ENCODE measurements at places on chromosomes 4 and X.

DNA sequence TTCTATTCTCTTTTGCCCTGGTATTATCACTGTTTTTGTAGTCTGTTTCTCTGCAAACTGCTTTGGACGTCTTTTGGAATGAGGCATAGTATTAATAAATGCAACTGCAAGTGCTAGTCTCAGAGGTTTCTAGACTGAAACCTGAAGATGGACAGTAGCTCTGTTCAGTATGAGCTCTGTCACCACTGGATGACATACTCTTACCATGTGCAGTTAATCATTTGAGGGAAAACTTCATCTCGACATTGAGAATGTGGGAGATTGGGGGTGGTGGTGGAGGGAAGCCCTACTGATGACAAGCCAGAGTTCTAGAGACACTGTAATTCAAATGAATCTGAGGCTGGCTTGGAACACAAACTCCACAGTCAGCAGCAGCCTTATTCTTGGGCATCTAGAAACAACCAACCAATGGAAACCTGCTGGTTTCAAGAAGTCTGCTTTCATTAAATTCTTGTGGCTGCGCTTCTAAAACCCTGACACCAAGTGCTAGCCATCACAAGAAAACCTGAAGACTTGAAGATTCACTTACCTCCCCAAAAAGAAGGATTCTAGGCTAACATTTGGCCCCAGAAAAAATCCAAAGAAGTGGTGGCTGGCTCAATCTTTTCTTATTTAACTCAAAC is 161.7 kb downstream of the RASL11B start:
- no peak for DNase-seq

DNA sequence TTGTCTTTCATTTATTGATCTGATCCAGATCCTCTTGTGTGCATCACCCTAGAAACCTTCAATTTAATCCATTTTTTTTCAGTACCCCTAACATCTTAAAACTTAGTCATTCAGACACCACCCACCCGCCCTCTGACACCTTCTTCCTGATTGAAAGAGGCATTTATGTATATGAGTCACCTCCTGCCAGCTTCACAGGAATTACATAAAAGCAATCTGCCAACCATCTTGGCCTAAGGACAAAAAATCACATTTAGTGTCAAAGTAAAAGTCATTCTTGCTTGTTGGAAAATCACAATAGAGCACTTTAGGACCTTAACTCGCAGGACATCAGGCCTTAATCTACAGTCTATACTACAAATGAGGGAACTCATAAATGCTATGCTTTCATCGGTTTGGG is 52.1 kb downstream of the NDST3 start:
- no peak for DNase-seq

- no peak for DNase-seq
Observed at GRCh38 chrX:71550578-71550977, 17.7 kb downstream of the OGT start.

GRCh38 chrX:78321809-78322208 is 5.6 kb downstream of the CYSLTR1 start:
- no peak for DNase-seq

DNA sequence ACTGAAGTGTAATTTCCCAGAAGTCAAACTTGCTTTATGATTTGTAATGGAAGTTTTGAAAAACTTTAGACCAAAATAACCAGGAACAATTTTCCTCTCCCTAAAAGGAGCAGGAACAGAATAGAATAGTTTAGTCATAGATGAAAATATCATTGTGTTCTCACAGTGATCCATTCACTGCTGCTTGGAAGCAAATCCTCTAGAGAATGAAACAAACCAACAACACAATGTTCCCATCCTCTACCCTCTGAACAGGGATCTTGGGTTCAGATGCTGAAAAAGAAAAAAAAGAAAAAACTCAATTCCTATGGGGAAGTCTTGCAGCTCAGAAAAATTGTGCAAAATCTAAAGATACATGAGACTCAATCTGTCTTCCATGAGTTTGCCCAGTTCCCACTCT is 12.2 kb downstream of the DSPP start:
- DNase-seq = no peak

DNA sequence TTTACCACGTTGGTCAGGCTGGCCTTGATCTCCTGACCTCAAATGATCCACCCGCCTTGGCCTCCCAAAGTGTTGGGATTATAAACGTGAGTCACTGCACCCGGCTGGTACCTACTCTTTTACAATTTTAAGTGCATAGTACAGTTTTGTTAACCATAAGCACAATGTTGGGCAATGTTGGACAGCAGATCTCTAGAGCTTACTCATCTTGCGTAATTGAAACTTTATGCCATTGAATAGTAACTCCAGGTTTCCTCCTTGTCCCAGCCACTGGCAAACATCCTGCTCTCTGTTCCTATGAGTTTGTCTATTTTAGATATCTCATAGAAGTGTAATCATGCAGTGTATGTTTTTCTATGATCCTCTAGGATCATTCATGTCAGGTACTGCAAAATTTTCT is 9.3 kb upstream of the CPE start:
- no peak for DNase-seq

DNA sequence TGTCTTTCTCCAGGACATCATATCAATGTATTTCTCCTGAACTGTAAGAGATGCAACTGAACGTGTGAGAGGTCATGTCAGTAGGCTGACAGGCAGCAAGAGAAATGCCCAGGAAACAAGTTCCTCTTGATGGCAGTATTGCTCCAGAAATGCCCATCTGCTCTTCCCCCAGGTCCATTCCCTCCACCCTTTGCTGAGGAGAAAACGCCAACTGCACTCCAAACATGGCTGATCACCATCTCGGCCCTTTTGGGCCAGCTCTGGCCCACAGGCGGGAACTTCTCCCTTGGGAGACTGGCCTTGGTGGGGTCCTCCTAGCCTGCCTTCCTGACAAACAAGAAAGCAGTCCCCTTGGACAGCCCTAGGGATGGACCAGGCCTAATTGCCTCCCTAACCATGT is 276.5 kb upstream of the AGTR2 start:
- no peak for DNase-seq

GRCh38 chr4:168541266-168541953 is 44.6 kb downstream of the PALLD start:
- no peak for DNase-seq

- no peak for DNase-seq
Observed at GRCh38 chr4:37816719-37817118, 9.8 kb upstream of the PGM2 start.

- no peak for DNase-seq
Observed at GRCh38 chr4:183729430-183730328, 70.6 kb downstream of the TRAPPC11 start.

- DNase-seq = peak; percentile 75
Observed at GRCh38 chr4:73450398-73451004, 14.5 kb downstream of the AFP start.

- DNase-seq = no peak
Observed at GRCh38 chrX:135112743-135113142, 7.6 kb downstream of the ETDB start.

DNA sequence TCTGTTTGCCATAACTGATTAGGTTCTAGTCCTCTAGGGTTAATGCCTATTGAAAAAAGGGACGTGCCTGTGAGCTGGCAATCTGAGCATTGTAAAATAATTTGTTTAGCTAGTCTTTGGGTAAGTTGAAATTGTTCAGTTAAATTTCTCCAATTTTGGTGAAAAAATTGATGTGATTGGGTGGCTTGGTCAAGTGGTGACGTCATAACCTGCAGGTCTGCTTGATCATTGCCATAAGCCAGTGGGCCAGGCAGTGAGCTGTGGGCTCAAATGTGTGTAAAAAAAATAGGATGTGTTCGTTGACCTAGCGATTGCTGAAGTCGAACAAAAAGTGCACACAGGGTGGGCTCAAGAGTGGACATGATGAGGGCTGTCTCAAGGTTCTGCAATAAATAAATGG is 193.3 kb downstream of the ZC4H2 start:
- no peak for DNase-seq

DNA sequence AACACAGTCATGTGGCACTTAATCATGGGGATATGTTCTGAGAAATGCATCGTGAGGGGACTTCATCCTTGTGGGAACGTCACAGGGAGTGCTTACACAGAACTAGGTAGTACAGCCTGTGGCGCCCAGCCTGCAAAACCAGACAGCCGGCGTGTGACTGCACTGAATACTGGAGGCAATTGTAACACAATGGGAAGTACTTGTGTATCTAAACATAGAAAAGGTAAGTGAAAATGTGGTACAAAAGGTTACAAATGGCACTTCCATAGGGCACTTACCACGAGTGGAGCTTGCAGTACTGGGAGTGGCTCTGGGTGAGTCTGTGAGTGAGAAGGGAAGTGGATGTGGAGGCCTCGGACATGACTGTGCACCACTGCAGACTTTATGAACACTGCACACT is 5.2 kb downstream of the TLR3 start:
- DNase-seq = no peak

DNA sequence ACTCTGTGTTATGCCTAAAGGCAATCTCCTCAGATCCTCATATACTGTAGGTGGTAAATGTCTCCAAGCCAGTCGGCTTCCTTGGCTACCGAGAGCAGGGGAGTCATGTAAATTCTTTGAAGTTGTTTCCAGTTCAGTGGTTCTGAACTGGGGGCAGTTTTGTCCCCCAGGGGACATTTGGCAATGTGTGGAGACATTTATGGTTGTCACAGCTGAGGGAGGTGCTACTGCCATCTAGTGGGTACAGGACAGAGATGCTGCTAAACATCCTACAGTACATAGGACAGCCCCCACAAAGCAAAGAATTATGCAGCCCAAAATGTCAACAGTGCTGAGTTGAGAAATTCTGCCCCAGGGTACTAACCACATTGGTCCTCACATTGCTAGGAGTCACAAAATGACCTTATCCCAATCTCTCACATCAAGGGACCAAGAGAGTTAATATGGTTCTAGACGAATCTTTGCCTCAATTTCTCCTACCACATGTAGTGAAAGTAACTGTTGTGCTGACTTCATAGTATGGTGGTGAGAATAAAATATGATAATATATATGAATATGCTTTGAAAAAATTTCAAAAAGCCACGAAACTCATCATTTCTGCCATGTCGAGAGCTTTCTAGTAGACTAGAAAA is 104.4 kb upstream of the ARHGAP24 start:
- DNase-seq = peak; percentile 65

GRCh38 chrX:134732152-134732551 is 73.9 kb upstream of the PLAC1 start:
- DNase-seq = no peak

DNA sequence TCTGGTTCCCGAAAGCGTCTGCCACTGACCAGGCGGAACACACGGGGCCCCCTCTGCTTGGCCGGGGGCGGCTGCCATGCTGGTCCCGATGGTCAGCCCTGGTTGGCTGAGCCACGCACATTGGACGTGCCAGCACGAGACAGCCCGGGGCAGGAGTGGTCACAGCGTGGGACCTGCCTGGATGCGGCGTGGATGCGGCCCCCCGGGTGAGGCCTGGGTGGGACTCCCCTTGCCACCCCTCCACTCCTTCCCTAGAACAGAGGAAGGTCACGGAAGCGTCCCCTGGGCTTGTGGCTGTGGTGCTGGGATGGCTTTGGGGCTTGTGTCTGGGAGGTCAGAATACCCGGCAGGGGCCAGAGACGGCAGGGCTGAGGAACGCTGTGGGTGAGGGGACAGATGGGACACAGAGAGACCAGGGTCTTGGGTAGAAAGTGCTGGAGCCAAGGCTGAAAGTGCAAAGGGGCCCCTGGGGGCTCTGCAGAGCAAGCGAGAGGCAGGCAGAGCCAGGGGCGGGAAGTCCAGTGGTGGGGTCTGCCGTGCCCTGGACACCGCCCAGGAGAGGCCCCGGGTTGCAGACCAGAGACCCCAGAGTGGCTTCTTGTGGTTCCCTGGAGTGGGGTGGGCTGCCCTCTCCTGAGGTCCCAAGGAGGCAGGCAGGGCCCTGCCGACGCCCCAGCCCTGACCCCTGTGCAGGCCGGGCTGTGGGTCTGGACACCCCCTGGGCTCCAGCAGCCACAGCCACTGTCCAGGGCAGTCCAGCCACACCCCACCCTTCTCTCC is 8.6 kb upstream of the CPLX1 start:
- no peak for DNase-seq

GRCh38 chrX:135595543-135595942 is 75.1 kb downstream of the INTS6L start:
- DNase-seq = no peak

GRCh38 chr4:106530821-106531220 is 162.2 kb upstream of the GIMD1 start:
- DNase-seq = no peak

- DNase-seq = no peak
Observed at GRCh38 chrX:48689208-48689920, 5.8 kb downstream of the WAS start.

DNA sequence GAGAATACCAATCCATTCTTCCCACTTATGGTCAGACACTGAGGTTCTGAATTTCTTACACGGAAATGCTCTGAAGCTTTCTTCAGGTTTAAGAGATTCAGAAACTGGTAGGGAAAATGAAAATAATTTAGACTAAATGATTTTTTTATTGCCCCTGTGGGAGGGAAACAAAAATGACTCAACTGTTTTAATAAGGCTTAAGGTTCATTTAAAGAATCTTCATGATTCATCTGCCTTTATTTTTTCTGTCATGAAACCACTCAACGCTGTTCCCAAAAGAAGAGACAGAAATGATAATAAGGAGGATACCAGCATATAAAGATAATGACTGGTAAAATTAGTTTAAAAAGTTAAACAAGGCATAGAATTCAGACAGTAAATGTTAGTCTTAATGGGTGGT is 39.3 kb upstream of the FAM47B start:
- DNase-seq = no peak

GRCh38 chrX:16654093-16654492 is 4.1 kb downstream of the S100G start:
- DNase-seq = no peak

- DNase-seq = no peak
Observed at GRCh38 chr4:83701041-83701440, 165.1 kb downstream of the GPAT3 start.

DNA sequence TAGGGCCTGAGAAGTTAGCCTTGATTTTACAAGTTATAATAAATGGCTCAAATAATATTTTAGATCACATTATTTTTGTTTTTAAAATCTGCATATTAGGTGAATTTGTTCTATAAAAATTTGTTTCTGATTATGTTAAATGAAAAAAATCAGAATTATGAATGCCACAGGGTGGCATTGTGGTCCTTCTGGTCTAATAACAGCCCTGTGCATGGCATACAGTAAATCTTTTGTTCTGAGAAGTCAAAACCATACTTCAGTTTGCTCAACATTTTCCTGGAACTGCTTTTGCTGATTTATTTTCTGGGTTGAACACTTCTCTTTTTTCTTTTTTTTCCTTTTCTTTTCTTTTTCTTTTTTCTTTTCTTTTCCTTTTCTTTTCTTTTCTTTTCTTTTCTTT is 101.0 kb upstream of the UBQLN2 start:
- DNase-seq = no peak

GRCh38 chrX:54288968-54289367 is 68.9 kb downstream of the WNK3 start:
- DNase-seq = no peak

GRCh38 chr4:157667836-157668235 is 447.3 kb downstream of the GRIA2 start:
- DNase-seq = no peak

DNA sequence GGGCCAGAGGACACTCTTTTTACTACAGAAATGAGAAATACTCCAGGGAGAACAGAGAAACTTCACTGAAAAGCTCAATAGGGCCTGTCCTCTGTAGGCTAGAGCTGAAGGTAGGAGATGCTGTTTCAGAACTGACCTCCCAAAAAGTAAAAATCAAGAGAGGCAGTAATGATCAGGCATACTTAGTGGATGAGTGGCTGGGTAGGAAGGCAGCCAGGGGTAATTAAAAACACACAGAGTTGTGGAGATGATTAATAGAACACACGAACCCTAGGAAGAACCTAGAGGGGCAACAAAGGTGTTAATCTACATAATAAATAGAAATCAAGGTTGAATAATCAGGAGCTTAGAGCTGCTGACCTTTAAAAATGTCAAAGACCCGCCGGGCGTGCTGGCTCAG is 582.4 kb upstream of the ADGRL3 start:
- no peak for DNase-seq

Data from islet precursor cell (in vitro differentiated cells).